ENCODE measurements at places on chromosomes 5 and 9. TPM values are rescaled to one million over a fixed set of nuclear protein-coding genes. Genes with fewer than 3 reads are reported as not detected.

The PAIP2 gene
- total RNA-seq = 54.2 TPM

DNA sequence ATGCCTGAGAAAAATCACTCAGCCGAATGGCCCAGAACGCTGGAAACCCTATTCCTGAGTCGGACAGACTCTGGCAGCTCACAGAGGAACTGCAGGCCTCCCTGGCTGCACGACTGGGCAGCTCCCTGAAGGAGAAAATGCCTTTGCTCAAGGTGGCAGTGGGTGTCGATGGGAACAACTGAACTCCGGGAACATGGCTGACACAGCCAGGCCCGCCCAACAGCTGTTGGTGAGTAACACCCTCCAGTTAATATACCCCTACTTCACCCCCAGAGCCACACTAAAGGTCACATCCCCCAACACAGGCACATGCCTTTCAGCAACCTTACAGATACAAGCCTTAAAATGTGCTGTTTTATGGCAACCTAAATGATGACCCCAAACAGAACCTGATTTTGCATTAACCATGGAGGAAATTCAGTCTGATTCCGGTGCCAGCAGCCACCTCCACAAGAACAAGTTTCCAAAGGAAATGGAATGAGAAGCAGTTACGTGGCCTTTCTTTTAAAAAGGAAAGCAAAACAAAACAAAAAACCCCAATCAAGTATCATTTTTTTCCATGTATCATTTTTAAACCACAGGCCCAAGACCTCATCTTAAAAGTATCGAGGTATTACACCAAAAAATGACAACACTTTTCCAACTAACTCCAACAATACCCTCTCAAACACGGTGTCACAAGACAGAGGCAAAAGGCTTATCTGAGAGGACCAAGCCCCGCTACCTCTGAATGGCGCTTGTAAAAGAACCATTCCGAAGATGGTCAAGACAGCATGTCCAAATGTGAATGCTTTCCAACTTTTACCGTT lies 3.1 kb downstream of the KLF9 start:
- H3K36me3 ChIP-seq = no peaks in the 10 kb centered on the region
- H3K4me3 ChIP-seq = peak overlapping the region; percentile 28
- peaks cover 57% of the 10 kb centered on the region for H3K4me1 ChIP-seq
- H3K27ac ChIP-seq = peak overlapping the region; percentile 97
- H3K27me3 ChIP-seq = no peaks in the 10 kb centered on the region

- DNase-seq = no peak
- no peaks in the 10 kb centered on the region for H3K36me3 ChIP-seq
- no peaks in the 10 kb centered on the region for H3K4me1 ChIP-seq
- no peak overlapping the region for H3K27ac ChIP-seq
- H3K27me3 ChIP-seq = no peaks in the 10 kb centered on the region
- H3K4me3 ChIP-seq = no peak overlapping the region
These were observed 142.8 kb downstream of the NTRK2 start for GRCh38 chr9:84812355-84812754.

- H3K27ac ChIP-seq = no peak overlapping the region
- H3K4me3 ChIP-seq = no peak overlapping the region
- no peaks in the 10 kb centered on the region for H3K36me3 ChIP-seq
- DNase-seq = no peak
- no peaks in the 10 kb centered on the region for H3K4me1 ChIP-seq
- H3K27me3 ChIP-seq = no peaks in the 10 kb centered on the region
These were observed 274.0 kb downstream of the NTRK2 start for GRCh38 chr9:84943482-84944050.

DNA sequence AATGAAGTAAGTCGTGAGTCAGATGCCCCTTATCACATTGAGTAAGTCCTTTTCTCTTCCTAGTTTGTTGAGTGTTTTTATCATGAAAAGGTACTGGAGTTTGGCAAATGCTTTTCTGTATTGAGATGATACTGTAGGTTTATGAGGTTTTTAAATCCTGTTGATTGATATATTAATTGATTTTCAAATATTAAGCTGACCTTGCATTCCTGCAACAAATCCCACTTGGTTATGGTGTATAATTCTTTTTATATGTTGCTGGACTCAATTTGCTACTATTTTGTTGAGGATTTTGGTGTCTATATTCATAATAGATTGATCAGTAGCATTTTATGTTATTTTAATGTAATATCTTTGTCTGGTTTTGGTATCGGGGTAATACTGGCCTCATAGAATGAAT lies 81.0 kb upstream of the BNC2 start:
- no peak overlapping the region for H3K27ac ChIP-seq
- no peaks in the 10 kb centered on the region for H3K4me1 ChIP-seq
- H3K36me3 ChIP-seq = no peaks in the 10 kb centered on the region
- no peak for DNase-seq
- no peaks in the 10 kb centered on the region for H3K27me3 ChIP-seq

DNA sequence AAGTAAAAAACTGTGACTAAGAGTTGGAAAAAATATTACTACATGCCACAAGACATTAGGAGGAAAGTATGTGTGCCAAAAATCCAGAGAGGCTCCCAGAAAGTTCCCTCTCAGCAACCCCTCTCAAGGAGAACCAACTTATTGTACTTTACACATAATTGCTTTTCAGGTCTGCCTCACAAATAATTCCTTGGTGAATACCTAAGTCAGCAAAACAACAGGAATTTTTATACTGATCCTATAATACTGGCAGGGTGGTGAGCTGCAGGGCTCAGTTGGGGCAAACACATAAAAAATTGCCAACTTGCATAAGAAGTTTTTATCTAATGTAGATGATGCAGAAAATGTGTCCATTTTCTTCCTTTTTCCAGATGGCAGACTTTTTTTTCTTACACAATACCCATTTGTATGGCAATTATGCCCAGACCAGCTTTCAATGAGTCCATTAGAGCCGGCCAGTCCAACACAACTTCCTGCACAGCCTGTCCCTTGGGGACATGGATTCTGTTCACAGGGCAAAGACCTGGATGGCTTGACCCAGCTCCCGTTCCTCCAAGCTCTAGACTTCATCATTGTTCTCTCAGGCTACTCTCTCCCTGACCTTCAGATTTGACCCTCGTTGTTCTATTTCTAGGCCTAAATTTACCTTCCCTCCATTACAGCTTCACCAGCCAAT lies 31.3 kb downstream of the MARCHF3 start:
- no peaks in the 10 kb centered on the region for H3K27me3 ChIP-seq
- H3K4me1 ChIP-seq = peaks cover 16% of the 10 kb centered on the region

The ERCC8 gene
- 3.4 TPM for total RNA-seq

DNA sequence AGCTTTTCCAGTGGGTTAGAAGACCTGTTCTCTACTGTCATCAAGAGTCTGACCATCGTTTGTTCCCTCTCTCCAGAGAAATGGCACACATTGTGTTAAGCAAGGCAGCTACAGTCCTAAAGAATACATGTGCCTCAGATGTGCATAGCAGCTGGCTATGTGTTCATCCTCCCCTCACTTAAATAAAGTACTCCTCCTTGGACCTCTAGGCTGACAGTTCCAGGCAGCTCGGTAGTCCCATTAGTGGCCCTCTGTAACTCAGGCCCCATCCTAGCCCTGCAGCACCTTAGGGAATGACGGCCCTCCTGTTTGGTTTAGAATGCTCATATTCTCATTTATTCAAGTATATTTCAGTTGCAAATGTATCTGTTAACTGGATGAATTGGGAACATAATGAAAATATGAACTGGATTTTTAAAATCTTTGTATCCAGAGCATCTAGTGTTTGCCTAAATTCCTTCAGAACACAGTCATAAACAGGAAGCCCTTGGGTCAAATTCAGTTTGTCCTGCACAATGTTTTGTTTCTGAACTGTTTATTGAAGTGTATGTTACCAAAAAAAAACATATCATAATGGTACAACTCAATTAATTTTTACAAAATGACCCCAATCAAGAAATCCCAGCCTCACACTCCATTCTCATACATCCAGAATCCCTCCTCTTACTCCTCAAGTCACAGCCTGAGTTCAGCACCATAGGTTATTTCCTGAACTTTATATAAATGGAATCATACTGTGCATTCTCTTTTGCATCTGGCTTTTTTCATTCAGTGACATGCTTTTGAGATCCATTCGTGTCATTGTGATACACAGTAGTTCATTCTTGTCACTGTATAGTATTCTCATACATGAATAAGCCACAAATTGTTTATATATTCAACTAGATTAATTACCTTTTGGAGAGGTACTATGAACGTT lies 1.6 kb upstream of the ASPN start:
- H3K27ac ChIP-seq = no peak overlapping the region
- H3K4me3 ChIP-seq = no peak overlapping the region
- DNase-seq = no peak
- no peaks in the 10 kb centered on the region for H3K27me3 ChIP-seq
- no peaks in the 10 kb centered on the region for H3K36me3 ChIP-seq

The LHX3 gene
- not detected for total RNA-seq

The WNT8A gene
- total RNA-seq = not detected

DNA sequence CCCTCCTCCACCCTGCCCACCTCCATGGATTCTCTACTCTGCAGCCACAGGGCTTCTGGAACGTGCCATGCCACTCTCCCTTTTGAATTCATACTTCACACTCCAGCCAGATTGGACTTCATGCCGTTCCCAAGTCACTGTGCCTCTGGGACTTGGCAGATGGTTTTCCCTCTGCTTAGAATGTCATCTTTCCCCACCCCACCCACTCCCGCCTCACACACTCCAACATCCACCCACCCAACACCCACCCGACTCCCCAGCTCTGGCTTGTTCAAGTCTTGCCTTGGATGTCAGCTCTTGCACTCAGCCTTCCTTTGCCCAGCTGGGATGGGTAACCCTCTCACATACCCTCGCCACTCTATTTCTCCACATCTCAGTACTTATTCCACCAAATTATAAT lies 142.1 kb upstream of the DHFR start:
- peaks cover 4% of the 10 kb centered on the region for H3K36me3 ChIP-seq
- H3K4me3 ChIP-seq = no peak overlapping the region
- peaks cover 12% of the 10 kb centered on the region for H3K4me1 ChIP-seq
- H3K27me3 ChIP-seq = no peaks in the 10 kb centered on the region
- H3K27ac ChIP-seq = no peak overlapping the region
- DNase-seq = no peak

DNA sequence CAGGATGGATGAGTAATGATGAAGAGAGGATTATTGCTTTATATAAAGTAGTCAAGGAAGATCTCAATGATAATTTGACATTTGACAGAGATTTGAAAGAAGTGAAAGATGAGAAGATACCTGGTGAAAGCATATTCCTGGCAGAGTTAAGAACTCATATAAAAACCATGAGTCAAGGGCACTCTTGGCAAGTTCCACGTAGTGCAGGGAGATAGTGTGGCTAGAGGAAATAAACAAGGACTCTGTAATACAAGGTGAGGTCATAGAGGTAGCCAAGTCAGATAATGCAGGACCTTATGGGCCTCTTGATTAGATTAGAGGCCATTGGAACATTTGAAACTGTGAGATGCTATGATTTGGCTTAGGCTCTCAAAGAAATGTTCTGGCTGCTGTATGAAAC lies 72.3 kb downstream of the HCN1 start:
- no peak overlapping the region for H3K27ac ChIP-seq
- H3K27me3 ChIP-seq = no peaks in the 10 kb centered on the region
- peak; percentile 13 for DNase-seq
- no peak overlapping the region for H3K4me3 ChIP-seq
- peaks cover 4% of the 10 kb centered on the region for H3K4me1 ChIP-seq

The HTR1A gene
- not detected for total RNA-seq

- peaks cover 8% of the 10 kb centered on the region for H3K4me1 ChIP-seq
- peak; percentile 20 for DNase-seq
- H3K4me3 ChIP-seq = no peak overlapping the region
- H3K27me3 ChIP-seq = no peaks in the 10 kb centered on the region
- H3K27ac ChIP-seq = no peak overlapping the region
- H3K36me3 ChIP-seq = no peaks in the 10 kb centered on the region
These were observed 3.7 kb downstream of the ECSCR start for GRCh38 chr5:139458580-139459407.

- no peak overlapping the region for H3K4me3 ChIP-seq
- H3K27me3 ChIP-seq = no peaks in the 10 kb centered on the region
- H3K36me3 ChIP-seq = peaks cover 7% of the 10 kb centered on the region
- peaks cover 22% of the 10 kb centered on the region for H3K4me1 ChIP-seq
These were observed 48.9 kb downstream of the DYNC2I2 start for GRCh38 chr9:128607642-128608350.

The GFI1B gene
- total RNA-seq = not detected

- H3K4me3 ChIP-seq = no peak overlapping the region
- no peak for DNase-seq
- no peaks in the 10 kb centered on the region for H3K27me3 ChIP-seq
- no peaks in the 10 kb centered on the region for H3K4me1 ChIP-seq
- H3K36me3 ChIP-seq = no peaks in the 10 kb centered on the region
These were observed 2.8 kb upstream of the IL5 start for GRCh38 chr5:132546108-132546507.

The BTNL8 gene
- total RNA-seq = not detected

DNA sequence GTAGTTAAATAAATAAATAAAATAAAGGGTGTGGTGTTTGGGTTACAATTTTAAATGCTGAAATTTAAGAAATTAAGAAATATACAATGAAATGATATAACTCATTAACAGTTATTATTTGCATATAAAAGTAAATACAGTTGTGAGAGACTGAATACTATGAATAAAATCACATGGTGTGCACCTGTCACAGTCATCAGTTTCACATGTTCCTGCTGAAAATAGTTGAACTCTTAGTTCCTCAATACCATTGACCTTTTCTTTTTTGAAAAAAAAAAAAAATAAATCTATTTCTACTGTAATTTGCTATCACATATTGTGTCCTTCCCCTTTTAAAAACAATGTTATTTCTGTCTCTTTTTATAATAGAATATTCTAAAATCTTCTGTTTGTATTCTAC lies 130.9 kb upstream of the CHD1 start:
- no peak overlapping the region for H3K4me3 ChIP-seq
- no peaks in the 10 kb centered on the region for H3K36me3 ChIP-seq
- no peak overlapping the region for H3K27ac ChIP-seq
- H3K27me3 ChIP-seq = no peaks in the 10 kb centered on the region
- DNase-seq = no peak

DNA sequence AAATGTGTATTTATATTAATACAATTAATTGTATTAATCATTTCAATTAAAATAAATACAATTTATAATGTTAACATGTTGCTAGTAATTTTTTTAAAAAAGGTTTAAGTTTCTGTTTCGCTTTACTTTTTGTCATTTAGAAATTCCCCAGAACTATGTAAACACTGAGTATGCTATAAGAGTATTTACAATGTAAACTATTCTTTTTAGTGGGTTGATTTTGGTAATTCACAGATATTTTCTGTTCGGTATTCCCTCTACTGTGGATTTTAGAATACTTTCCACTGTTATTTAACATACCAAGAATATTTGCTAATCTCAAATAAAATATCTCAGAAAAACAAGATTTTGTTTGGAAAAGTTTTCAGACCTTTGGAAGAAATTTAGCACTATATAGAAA lies 1564.4 kb downstream of the EFNA5 start:
- no peaks in the 10 kb centered on the region for H3K36me3 ChIP-seq
- no peaks in the 10 kb centered on the region for H3K27me3 ChIP-seq
- no peaks in the 10 kb centered on the region for H3K4me1 ChIP-seq
- no peak overlapping the region for H3K4me3 ChIP-seq

The P4HA2 gene
- 57.9 TPM for total RNA-seq

The PCDHA5 gene
- 2.3 TPM for total RNA-seq
